ENCODE measurements at places on chromosomes 11 and 22. TPM values are rescaled to one million over a fixed set of nuclear protein-coding genes. Genes with fewer than 3 reads are reported as not detected.

- no peak for DNase-seq
These were observed 226.9 kb upstream of the B3GAT1 start for GRCh38 chr11:134638796-134639430.

DNA sequence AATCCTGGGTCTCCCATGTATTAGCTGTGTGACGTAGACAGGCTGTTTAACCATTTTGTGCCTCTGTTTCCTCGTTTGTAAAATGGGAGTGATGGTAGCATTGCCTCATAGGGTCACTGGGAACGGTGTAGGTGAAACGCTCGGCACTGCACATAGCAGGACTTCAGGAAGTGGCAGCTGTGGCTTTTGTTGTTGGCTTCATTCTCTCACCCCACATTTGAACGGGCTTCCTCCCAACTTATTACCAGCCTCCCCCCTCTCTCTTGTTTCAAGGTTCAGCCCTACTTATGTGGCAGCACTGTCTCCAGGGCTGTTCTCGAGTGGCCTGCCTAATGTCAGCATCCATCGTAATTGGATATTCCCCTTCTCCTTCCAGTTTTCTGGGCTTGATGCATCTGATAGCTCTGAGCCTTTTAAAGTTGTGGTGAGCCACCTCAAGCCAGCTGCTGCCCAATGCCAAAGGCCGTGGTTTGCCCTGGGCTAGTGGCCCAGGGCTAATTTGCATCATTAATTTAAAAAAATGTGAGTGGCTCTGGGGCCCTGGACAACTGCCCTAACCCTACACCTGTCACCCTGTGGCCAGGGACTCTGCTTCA lies 217.8 kb upstream of the TBCEL start:
- no peak for DNase-seq

DNA sequence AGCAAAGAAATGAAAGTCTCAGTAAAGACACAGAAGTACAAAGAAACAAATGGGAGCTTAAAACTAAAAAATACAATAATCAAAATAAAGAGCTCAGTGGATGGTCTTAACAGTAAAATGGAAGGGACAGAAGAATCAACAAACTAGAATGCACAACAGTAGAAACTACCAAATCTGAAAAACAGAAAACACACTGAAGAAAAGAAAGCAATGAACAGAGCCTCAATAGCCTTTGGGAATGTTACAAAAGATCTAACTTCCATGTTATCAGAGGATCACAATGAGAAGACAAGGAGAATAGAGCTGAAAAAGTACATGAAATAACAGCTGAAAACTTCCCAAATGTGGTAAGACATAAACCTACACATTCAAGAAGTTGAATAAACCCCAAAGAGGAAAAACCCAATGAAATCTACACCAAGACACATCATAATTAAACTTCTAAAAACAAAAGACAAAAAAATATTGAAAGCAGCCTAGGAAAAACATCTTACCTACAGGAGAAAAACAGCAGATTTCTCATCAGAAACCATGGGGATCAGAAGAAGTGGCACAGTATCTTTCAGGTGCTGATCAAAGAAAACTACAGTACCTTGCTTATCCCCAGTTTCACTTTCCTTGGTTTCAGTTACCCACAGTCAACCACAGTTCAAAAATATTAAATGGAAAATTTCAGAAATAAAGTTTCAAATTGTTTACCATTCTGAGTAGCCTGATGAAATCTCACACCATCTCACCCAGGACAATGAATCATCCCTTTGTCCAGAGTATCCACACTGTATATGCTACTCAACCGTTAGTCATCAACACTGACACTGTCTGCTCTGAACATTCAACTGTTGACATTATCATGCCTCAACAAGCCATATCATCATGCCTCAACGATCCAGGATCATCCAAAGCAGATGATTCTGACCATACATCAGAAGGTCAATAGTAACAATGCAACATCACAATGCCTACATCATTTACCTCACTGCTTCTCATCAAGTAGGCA lies 22.2 kb downstream of the RRAS2 start:
- DNase-seq, result peak; percentile 91

DNA sequence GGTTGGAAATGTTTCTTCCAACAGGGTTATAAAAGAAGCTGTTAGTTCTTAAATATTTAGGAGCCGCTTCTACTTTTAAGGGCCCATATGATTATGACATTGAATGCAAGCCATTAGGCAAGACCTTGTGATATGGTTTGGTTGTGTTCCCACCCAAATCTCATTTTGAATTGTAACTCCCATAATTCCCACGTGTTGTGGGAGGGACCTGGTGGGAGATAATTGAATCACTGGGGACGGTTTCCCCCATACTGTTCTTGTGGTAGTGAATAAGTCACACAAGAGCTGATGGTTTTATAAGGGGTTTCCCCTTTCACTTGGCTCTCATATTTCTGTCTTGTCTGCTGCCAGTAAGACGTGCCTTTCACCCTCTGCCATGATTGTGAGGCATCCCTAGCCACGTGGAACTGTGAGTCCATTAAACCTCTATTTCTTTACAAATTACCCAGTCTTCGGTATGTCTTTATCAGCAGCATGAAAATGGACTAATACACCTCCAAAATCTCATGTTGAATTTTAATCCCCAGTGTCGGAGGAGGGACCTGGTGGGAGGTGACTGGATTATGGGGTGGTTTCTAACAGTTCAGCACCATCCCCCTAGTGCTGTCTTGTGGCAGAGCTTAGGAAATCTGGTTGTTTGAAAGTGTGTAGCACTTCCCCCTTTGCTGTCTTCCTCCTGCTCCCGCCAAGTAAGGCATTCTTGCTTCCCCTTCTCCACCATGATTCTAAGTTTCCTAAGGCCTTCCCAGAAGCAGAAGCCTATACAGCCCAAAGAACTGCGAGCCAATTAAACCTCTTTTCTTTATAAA lies 4.3 kb downstream of the CD59 start:
- DNase-seq, result no peak

- no peak for DNase-seq
These were observed 10.6 kb downstream of the TMPRSS13 start for GRCh38 chr11:117918366-117919255.

The DERL3 gene
- not detected for total RNA-seq

DNA sequence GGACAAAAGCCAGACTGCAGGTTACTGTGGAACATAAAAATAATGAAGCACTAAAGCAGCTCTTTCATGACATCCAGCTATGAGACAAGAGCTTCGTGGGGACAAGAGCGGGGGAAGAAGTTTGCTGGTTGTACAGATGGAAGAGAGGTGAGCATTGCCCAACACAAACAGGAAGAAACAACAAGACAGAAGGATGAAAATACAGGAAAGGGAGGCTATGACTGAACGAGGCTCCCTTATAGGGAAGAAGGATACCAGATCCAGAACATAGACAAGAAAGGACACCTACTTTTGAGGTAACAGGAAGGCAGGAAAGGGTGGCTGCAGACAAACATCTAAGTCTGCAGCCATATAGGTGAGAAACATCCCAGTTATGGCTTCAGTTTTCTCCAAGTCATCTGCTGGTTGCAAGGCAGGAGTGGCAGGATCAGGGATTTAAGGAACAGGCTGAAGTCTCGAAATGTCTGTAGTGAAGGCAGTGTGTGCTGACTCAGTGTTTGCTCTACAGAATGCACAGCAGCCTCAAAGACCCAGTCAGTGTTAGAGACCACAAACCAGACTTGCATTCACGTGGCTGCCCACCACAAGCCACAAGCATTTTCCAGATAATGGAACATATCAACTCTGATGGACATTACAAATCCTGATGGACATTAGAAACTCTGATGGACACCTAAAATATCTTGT lies 1.9 kb downstream of the CLTCL1 start:
- peak; percentile 67 for DNase-seq

GRCh38 chr22:39293766-39294368 lies 25.6 kb downstream of the RPL3 start:
- DNase-seq, result no peak

DNA sequence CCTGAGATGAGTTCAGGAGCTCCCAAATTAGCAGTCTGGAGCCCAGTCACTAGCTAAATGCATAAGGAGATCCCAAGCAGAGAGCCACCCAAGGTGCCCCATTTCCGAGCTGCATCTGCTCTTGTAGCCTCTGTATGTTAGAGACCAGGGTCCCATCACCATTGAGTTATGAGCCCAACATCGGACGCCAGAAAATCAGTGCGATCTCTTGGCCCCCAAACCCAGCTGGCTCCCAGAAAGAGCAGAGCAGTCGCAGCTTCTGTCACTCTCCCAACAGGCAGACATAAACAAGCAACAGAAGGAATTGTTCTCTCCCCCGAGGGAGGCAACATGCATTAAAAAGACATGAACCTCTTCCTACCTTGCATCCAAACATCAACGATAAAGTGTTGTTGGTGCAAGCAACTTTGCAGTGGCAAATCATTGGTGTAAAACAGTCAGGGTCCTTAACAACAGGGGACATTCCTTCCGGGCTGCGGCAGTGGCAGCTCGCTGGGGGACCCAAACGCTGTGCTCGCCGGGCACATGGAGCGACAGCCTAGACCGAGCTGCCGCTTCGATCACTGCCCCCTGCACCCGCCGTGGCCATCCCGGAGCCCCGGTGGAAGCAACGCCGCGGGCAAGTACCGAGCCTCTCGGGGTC lies 907.1 kb downstream of the DLG2 start:
- DNase-seq, result no peak

DNA sequence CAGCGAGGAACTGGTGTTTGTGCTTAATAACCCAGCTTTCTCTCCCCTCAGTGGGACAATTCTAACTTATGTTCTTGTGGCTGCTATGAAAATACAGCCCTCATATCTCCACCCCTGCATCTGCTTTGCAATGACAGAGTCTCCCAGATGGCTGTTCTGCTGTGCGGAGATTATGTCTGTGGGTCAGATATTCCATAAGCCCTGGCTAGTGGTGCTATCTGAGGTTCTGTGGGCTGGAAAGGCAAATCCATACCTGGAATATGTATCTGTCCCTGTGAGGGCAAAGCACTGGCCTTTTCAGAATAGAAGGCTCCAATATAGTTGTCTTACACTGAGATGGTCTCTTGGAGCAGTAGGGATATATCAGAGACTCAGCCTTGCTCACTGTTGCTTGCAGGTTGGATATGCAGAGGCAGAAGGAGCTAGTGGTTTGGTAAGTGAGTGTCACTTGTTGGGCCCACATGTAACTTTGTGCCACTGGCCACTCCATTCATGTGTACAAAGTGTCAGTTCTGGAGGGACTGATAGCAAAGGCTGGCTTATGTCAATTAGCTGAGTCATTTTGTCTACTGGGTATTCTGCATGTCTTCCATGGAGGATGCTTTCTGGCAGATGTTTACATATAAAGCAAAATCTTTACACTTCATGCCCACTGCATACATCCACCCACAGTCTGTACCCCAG lies 246.6 kb downstream of the FAM76B start:
- no peak for DNase-seq

- DNase-seq, result no peak
These were observed 69.2 kb downstream of the SYT13 start for GRCh38 chr11:45216901-45217300.

DNA sequence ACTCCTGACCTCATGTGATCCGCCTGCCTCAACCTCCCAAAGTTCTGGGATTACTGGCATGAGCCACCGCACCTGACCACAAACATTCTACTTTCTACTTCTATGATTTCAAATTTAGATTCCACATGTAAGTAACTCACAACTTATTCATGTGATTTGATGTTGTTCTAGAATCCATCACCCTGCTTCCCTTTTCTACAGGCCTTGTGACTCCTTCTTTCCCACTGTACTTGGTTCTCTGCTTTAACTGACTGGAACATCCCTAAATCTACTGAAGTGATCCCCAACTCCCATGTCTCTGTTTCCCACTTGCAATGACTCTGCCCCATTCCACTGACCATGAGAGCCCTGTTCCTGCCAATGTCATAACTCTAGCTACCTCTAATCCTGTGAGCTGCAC lies 25.7 kb upstream of the MRPL17 start:
- DNase-seq, result no peak

DNA sequence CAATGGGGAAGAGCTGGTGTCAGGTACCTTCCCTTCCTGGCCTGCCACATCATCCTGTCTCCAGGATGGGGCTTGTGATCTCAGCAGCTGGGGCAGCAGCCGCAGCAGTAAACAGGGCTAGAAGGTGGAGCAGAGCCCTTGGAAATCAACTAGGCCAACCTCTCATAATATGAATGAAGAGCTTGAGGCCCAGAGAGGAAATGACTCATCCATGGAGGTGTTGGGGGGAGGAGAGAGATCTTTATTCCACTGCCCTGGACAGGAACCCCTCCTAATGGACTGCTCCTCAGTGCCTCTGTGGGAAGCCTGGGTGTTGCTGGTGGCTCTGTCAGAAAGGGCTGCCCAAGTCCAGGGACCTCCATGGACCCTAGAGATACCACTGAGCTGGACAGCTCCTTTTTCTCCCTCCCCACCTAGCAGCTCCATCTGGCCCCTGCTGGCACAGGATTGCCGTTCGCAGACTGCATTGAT lies 111.8 kb downstream of the OSBP2 start:
- DNase-seq, result peak; percentile 56

DNA sequence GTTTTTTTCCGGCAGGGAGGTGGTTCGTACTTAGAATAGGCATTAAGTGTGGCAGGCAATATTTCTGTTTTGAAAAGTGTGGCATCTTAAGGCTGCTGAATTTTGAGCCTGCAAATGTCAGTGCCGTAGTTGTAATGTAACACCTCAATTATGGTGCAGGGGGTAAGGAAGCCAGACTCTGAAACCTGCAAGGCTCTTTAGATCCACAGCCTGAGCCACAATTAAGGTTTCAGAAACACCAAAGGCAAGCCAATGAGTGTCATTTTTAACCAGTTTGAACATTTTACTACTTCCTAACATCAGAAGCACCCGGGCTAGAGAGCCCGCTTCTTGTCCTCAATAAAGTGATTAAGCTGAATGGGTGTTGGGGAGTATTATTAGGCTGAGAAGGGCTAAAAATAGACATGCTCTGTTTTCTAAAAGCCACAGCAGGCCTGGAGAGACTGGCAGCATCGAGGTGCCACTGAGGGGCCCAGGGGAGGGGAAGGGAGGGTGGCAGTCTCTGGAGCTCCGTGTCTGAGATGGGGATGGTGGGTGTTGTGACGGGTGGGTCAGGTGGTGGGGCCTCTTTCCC lies 113.4 kb downstream of the ZBTB16 start:
- no peak for DNase-seq

The RAG2 gene
- total RNA-seq, result not detected

The SLC22A12 gene
- total RNA-seq, result not detected

The NNMT gene
- 173 TPM for total RNA-seq

- no peak for DNase-seq
These were observed 204.8 kb downstream of the SWAP70 start for GRCh38 chr11:9868641-9869040.

- no peak for DNase-seq
These were observed 10.7 kb downstream of the DTX4 start for GRCh38 chr11:59182457-59183151.

GRCh38 chr11:24585192-24585591 lies 88.3 kb downstream of the LUZP2 start:
- no peak for DNase-seq

The IL18 gene
- 1.2 TPM for total RNA-seq

The OR52I2 gene
- not detected for total RNA-seq

- no peak for DNase-seq
These were observed 14.0 kb upstream of the DGCR8 start for GRCh38 chr22:20065896-20066616.

The SESN3 gene
- 0.66 TPM for total RNA-seq

Measured in SJSA1 (cell line).